ENCODE measurements at places on chromosomes 2 and 18.

GRCh38 chr2:207266648-207267047 is 100.9 kb upstream of the KLF7 start:
- DNase-seq, result no peak

DNA sequence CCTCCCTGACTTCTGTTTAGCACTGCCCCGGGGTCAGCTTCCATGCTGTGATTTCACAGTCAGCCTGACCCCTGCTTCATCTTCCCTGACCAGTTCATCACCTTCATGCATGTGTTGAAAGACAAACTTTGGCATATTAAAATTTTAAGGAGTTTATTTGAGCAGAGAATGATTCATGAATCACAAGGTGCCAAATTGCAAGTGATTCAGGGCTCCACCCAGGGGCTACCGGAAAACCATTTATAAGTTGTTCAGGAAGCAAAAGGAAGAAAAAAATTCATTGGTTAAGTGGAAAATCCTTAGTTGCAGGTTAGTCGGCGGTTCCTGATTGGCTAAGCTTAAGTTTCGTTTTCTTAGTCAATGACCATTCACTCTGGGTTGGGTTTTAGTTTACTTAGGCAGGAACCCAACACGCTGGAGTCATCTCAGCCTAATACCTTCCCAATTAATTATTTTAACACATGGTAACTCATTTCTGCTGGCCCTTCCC is 10.6 kb downstream of the IL1F10 start:
- DNase-seq, result no peak

DNA sequence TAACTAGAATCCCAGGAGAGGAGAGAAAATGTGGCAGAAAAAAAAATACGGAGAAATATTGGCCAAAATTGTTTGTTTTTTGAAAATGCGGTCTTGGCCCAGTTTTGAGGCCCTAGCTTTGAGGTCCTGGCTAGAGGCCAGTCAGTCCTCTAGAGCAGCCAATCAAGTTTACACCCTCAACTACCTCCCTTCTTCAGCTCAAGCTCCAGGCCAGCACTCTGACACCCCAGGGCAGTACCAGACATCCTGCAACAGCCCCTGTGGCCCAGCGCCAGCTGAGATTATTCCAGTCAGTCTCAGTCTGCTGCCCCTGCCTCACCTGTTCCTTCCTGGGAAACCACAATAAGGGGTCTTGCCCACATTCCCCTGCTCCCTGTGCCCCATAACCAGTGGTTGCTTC is 107.7 kb downstream of the UGGT1 start:
- no peak for DNase-seq

DNA sequence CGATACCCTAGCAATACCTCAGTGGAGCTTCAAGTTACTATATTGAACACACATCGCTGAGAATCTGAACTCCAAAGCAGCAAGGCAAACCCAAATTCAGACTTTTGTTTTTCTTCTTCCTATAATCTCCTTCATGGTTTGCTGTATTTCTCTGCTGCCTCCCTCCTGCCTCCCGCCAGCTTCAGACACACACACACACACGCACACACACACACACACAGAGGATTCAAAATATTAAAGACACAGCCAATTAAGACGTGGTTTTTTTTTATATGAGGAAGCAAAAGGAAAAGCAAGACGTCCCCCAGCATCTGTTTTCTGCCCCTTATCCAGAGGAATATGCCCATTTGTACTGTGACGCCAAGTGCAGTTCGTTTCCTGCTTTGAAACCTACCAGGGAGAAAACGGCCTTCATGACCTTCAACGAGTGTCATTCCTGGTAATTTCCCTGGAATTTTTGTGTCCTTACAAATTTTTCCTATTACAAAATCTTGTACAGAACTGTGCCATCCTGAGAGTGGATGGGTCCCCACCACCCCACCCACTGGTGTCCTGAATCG is 547.9 kb upstream of the ID2 start:
- DNase-seq, result no peak

DNA sequence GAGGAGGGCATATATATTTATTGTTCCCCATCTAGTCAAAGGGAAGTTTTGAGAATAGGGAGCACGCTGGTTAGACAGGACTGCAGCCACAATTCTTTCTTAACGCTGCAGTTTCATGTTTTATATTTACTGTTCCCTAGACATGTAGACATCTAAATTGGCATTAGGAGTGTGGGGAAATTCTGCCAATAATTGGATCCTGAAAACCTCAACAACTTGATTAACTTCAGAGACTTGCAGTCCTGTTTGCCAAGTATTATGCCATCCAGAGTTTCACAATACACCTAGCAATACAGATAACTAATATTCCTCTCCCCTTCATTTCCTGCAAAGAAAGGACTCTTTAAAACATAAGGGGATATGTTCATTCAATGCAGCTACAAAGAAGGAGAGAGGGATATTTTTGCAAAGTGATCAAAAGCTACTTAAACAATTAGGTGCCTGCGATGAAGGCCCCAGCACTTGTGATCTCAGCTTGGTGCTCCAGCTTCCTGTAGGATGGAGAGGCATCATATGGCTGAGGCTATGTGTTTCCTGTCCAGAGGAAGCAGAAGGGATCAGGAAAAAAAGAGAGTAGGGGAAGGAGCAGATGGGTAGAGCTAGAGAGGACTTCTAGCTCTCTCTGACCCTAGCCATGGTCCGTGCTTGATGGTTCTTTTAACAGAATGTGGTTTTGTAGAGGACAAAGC is 264.4 kb downstream of the MTX2 start:
- DNase-seq, result no peak

DNA sequence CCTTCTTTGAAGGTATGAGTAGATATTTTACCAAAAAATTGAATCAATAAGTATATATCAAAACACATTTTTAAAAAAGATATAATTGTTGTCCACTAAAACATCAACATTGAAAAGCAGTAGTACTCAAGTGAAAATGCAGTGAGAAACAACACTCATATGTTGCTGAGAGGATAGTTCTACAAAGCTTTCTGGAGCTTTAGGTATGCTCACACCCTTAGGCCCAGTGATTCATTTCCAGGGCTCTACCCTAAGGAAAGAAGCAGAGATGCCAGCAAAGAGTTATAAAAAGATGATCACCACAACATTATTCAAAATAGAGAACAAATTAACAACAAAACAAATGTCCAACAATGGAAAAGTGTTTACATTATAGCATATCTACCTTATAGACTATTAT is 197.3 kb upstream of the CCDC150 start:
- DNase-seq, result no peak

DNA sequence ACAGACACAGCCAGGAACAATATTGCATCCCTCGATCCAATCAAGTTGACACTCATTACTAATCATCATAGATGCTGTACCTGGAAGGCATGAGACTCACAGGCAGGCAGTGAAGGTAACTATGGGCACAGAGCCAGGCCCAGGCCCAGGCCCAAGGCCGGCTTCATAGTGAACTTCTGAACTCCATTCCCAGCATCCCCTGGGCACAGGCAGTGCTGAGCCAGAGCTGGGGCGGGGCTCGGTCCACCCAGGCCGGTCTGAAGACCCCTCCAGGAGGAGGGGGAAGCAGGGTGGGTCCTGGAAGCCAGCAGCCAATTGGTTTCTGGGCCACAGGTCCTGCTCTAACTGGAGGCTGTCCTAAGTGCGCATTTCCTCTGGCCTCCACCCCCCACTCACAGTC is 37.6 kb downstream of the MLPH start:
- DNase-seq, result no peak

- no peak for DNase-seq
These were observed 51.9 kb downstream of the SLC4A1AP start for GRCh38 chr2:27715318-27716210.

GRCh38 chr2:4914551-4914950 is 777.6 kb upstream of the SOX11 start:
- no peak for DNase-seq

DNA sequence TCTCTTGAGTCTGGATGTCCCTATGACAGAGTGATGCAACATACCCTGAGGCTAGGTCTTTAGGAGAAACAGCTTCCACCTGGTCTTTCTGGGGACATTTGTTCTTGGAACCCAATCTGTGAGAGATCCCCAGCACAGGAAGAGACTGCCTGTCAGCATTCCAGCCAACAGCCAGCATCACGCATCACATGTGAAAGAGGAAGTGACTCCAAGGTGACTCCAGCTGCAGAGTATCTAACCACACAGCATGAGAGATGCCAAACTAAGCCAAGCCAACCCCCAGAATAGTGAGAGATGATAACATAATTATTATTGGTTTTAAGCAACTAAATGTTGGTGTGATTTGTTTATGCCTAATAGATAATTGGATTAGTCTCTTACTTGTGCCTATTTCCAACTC is 35.7 kb downstream of the C18orf63 start:
- DNase-seq, result no peak

DNA sequence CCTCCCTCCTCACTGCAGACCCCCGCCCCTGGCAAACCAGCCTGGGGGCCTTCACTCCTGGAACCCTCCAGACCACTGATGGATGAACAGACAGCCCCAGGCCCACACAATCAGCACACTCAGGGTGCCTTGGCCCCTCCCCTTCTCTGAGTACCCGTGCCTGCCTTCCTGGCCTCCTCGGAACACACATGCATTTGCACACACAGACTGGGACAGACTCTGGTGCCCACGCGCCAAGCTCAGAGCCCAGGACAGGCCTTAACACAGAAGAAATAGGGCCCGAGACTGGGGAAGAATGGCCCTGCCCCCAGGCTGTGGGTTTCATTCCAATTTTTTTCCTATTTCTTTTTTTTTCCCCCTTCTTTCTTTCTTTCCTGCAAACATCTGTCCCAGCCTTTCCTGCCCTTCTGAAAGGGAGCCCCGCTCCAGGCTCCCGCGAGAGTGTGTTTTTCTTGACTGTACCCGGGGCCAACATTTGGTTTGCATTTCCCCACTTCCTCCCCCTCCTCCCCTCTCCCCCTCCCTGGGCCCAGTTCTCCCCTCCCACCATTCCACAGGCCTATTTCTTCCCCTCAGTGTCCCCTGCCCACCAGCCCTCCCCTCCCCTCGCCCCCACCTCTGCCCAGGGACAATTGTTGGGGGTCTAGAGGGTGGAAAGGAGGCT is 618 bp upstream of the TNS1 start:
- DNase-seq, result no peak

DNA sequence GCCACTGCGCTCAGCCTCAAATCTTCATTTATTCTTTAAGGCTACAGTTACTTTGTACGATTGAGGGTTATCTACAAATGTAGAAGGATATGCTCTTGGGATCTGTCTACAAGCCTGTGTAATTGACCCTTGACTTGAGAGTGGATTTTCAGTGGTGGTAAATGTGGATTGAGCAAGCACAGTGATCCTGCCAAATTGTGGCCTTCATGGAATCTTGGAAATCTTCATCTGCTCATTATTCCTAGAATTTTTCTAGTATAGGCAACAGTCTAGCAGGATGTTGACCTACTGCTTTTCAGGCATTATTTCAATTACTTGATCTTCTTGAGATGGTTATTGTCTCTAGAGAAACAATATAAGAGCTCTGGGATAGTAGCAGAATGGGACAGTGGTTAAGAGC is 226.1 kb upstream of the REV1 start:
- no peak for DNase-seq

GRCh38 chr2:56416500-56417176 is 232.8 kb downstream of the CCDC85A start:
- DNase-seq, result no peak

GRCh38 chr2:170434900-170435621 is 257.1 kb downstream of the MYO3B start:
- DNase-seq, result no peak

DNA sequence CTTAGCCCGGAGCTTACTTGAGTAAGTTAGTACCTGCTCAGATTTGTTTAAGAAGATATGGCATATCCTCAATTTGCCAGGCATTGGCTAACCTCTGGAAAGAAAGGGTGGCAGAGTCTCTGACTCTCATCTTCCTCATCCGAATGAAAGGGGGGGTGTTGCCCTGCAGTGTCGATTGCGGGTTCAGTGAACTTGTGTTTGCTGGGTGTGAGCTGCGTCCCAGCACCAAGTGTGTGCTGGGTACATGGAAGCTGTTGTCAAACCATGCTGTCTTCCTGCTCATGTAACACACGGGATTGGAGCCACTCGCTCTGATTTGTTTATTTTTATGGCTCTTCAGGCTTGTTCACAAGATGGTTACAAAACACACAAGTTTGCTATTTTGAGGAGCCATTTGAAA is 171.4 kb upstream of the PXDN start:
- no peak for DNase-seq

DNA sequence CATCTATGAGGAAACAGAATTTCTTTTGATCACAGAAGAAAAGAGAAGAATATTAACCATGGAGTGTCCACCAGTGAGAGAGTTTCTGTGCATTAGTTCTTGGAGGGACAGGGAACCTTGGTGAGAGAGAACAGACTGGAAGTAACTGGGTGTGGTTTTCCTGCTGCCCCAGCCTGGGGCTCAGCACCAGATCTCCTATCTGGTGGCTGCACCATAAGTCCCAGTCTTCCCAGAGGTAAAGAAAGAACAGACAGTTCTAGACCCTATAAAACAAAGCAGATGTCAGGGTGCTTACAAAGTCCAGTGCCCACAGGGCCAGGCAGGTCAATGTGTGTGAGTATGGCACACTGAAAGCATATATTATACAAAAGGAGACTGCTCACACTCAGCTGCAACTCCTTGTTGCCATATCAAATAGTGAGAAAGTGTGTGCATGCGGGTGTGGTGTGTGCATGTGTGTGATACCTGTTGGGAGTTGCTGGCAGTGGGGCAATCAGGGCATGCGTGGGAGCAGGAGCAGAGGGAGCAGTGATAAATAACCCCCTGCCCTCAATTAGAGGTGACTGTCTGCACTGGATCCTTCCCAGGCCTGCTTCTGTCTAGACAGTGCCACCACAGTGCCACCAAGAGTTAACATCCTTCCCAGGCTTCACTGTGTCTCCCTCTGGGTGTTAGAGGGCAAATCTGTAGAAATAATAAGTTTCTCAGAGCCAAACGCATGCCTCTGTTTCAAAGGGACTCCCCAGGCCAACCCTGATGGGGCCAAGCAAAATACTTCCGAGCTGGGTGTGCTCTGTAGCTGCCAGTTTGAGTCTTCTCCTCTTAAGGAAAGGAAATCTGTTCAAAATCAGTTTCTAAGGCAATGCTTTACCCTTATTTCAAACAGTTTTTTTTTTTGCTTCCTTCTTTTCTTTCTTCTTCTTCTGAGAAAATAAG is 45.7 kb downstream of the RDH14 start:
- no peak for DNase-seq

- DNase-seq, result no peak
These were observed 30.0 kb downstream of the GPR45 start for GRCh38 chr2:105271393-105272045.

- DNase-seq, result no peak
These were observed 6.7 kb upstream of the GPR55 start for GRCh38 chr2:230931556-230932231.

DNA sequence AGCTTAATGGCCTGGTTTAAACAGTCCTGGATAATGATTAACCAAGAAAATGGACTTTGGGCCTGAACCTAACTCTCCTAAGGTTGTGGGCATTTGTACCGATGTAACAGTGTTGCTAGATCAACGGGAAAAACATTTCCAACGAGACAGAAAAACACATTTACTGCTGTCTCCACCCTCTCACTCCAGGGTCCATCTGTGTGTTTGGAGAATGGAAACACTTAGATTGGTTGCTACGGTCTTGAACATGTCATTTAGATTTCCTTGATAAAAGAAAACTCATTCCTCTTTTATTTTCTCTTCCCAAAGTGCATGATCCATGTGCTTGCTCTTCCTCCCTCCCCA is 88.0 kb downstream of the SOCS6 start:
- no peak for DNase-seq

GRCh38 chr2:85769236-85769982 is 15.6 kb downstream of the ATOH8 start:
- DNase-seq, result no peak
